AG09319 (cell line): ENCODE measurements at places on chromosomes 16 and 17.

DNA sequence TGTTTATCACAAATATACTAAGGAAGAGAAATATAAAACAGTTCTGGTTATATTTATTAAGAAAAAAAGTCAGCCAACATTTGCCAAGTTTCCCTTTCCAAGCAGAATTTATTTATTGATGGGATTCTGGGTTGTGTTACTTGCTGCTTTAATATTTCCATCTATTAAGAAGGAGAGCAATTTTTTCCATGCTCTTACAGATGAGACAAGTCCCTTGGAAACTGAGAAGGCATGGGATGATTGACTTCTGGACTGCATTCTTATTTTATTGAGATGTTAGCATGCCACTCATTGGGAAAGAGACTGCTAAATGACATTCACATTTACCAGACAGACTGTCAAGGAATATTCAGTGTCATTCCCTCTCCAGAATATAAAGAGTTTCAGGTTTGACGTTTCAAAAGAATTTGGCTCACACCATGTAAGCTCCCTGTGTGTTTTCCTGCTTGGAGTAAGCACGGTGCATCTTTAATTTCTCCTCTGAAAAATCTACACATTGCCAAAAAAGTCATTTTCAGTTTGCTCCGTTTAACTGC is 1565.2 kb upstream of the GOT2 start:
- no peak for DNase-seq

- DNase-seq, result no peak
These were observed 200.4 kb upstream of the PMFBP1 start for GRCh38 chr16:72372087-72373045.

GRCh38 chr17:49224198-49224996 is 6.2 kb downstream of the PHOSPHO1 start:
- no peak for DNase-seq

DNA sequence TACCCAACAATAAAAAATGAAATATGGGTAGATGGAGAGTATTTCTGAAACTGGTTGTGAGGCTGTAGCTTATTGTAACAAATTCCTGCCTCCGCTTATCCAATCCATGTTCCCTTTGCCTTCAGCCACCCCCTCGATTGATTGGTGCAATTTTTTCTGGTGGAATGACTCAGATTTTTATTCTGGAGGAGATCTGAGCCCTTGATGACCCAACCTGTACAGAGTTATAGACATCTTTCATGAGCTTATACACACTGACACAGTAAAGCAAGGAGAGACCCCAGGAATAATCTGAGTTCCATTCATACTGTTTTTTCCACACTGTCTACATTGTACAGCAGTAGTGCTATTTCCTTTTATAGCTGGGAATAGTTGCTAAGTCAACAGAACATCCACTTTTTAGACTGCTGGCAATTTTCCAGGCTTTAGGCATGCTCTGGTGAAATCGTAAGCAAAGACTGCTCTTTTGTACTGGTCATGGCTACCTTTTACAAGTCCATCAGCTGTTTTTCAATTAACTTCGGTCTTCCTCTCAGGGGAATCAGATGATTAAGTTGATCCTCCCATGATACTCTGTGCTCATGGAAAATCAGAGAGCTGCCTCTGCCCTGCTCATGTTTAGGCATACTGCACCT is 30.1 kb downstream of the CCL4 start:
- no peak for DNase-seq

DNA sequence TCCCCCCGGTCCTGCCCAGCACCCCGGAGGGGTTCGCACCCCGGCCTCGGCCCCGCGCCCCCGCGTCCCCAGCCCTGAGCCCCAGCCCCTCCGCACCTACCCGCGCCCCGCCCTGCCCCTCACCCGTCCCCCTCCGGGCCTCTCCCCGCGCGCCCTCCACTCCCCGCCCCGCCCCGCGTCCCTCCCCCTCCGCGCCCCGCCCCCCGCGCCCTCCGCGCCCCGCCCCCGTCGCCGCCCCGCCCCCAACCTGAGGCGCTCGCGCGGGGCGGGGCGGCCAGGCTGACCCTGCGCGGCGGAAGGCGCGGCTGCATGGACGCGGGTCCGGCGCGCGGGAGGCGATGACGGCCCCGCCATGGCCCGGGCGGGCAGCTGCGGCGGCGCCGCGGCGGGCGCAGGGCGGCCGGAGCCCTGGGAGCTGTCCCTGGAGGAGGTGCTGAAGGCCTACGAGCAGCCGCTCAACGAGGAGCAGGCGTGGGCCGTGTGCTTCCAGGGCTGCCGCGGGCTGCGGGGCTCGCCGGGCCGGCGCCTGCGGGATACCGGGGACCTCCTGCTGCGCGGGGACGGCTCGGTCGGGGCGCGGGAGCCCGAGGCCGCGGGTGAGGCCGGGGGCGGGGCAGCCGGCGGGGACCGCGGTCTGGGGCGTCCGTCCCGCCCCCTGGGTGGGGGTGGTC is at the start of gene SPIRE2:
Gene SPIRE2 (plus strand): TSS at position 277 of the 671 bp plus-strand sequence. CDS start 76 bp downstream, at position 353.
- DNase-seq, result no peak
